Natural killer cell (primary cell): ENCODE measurements at places on chromosomes 4 and X. TPM values are rescaled to one million over a fixed set of nuclear protein-coding genes. Genes with fewer than 3 reads are reported as not detected.

- H3K27ac ChIP-seq = no peak overlapping the region
- H3K36me3 ChIP-seq = no peaks in the 10 kb centered on the region
- H3K4me3 ChIP-seq = no peak overlapping the region
These were observed 115.6 kb upstream of the SPIN4 start for GRCh38 chrX:63466690-63467089.

GRCh38 chr4:111979921-111980320 is 165.3 kb upstream of the FAM241A start:
- H3K27me3 ChIP-seq = no peaks in the 10 kb centered on the region
- no peaks in the 10 kb centered on the region for H3K4me1 ChIP-seq
- DNase-seq = no peak
- H3K36me3 ChIP-seq = no peaks in the 10 kb centered on the region
- no peak overlapping the region for H3K27ac ChIP-seq
- H3K4me3 ChIP-seq = no peak overlapping the region

Gene F8A3
- total RNA-seq = 7.1 TPM

Gene GLOD5
- not detected for total RNA-seq

DNA sequence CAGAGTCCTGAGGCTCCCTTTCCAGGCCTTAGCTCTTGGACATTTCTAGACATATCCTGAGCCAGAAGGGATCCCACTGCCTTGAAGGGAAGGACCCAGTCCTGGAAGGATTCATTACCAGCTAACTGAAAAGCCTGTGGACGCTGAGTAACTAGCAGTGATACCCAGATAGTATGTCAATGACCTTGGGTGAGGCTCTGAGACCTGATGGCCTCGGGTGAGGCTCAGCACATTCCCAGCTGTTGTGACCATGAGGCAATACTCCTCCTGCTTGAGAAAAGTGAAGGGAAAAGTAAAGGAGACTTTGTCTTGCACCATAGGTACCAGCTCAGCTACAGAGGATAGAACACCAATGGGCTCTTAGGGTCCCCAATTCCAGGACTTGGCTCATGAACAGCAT is 268.1 kb downstream of the DKK2 start:
- no peak for DNase-seq
- H3K27me3 ChIP-seq = no peaks in the 10 kb centered on the region
- H3K4me3 ChIP-seq = no peak overlapping the region
- no peak overlapping the region for H3K27ac ChIP-seq
- no peaks in the 10 kb centered on the region for H3K4me1 ChIP-seq
- H3K36me3 ChIP-seq = no peaks in the 10 kb centered on the region

Gene ADAM29
- not detected for total RNA-seq

Gene P2RY10
- total RNA-seq = 21.5 TPM

Gene ZBTB33
- 33.3 TPM for total RNA-seq

Gene NDST3
- not detected for total RNA-seq

- no peak overlapping the region for H3K4me3 ChIP-seq
- H3K27ac ChIP-seq = no peak overlapping the region
- peak; percentile 63 for DNase-seq
- H3K36me3 ChIP-seq = no peaks in the 10 kb centered on the region
- no peaks in the 10 kb centered on the region for H3K4me1 ChIP-seq
These were observed 21.0 kb downstream of the S100G start for GRCh38 chrX:16671005-16671404.

Gene COL25A1
- 0.08 TPM for total RNA-seq

GRCh38 chr4:43864616-43865146 is 583.9 kb downstream of the KCTD8 start:
- no peaks in the 10 kb centered on the region for H3K36me3 ChIP-seq
- no peak for DNase-seq
- H3K27ac ChIP-seq = no peak overlapping the region
- no peaks in the 10 kb centered on the region for H3K4me1 ChIP-seq
- H3K27me3 ChIP-seq = no peaks in the 10 kb centered on the region

DNA sequence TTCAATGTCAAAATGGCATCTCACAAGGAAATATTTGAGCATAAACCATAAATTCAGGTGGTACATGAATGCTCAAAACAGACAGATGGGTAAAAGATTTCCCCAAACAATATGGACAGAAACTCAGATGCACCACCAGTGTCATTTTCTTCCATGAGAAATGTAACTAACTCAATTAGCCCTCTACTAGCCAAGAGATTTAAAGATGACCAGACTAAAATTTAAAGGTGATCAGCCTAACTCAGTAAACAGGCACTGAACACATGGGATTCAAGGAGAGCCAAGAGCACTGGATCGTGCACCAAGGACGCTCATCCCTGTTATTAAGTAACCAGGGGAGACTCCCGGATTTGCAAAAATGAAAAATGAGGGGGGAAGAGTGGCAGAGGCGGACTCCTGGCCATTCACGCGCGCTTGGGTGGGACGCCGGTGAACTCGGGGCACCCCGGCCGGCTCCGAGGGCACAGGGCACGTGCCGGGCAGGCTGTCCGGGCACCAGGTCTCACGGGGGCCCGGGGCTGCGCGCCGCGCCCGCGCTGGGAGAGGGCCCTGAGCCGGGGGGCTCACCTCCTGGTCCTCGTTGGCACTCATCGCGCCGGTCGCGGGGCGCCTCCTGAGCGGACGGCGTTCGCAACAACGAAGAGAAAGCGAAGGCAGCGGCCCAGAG is 490 bp downstream of the RWDD4 start:
- peaks cover 15% of the 10 kb centered on the region for H3K4me1 ChIP-seq
- peak overlapping the region; percentile 85 for H3K27ac ChIP-seq
- DNase-seq = peak; percentile 49

Gene F8
- 1.4 TPM for total RNA-seq

- H3K27me3 ChIP-seq = no peaks in the 10 kb centered on the region
- no peak overlapping the region for H3K27ac ChIP-seq
- H3K4me3 ChIP-seq = no peak overlapping the region
- H3K4me1 ChIP-seq = no peaks in the 10 kb centered on the region
These were observed 458.0 kb upstream of the NWD2 start for GRCh38 chr4:36786519-36786918.

GRCh38 chr4:123052007-123052406 is 129.6 kb upstream of the NUDT6 start:
- DNase-seq = no peak
- H3K4me1 ChIP-seq = no peaks in the 10 kb centered on the region
